Erythroblast (primary cell): ENCODE measurements at places on chromosomes 13 and 19.

DNA sequence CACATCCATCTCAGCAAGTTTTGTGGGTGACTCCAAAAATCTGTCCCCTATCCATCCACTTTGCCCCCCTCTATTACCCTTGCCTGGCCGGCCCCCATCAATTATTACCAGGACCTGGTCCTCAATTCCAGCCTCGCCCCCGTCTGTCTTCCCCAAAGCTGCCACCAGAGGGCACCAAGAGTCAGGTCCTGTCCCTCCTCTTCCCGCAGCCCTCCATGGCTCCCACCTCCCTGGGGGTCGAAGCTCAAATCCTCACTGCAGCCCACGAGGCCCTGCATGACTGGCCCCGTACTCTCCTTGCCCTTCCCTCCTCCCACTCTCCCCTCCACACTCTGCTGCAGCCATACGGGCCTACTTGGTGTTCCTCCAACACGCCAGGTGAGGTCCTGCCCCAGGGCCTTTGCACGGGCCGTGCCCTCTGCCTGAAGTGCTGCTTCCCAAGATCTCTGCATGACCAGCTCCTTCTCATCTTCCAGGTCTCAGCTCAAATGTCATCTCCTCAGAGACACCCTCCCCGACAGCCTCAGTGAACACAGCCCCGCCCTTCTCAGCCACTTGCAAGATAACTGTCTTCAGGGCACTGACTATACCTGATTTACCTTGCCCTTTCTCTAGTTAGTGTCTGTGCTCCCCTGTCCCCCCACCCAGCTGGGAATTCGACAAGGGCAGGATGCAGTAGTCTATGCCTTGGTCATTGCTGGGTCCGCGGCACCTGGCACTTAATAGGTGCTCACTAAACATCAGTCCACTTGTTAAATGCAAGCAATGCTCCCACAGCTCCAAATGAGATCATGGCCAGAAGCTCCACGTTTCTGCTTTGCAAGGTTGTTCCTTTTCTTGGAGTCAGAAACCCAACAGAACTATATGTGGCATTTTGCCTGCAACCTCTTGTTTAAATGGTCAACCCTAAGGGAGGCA is 16.8 kb upstream of the SEMA6B start:
- DNase-seq, result no peak

DNA sequence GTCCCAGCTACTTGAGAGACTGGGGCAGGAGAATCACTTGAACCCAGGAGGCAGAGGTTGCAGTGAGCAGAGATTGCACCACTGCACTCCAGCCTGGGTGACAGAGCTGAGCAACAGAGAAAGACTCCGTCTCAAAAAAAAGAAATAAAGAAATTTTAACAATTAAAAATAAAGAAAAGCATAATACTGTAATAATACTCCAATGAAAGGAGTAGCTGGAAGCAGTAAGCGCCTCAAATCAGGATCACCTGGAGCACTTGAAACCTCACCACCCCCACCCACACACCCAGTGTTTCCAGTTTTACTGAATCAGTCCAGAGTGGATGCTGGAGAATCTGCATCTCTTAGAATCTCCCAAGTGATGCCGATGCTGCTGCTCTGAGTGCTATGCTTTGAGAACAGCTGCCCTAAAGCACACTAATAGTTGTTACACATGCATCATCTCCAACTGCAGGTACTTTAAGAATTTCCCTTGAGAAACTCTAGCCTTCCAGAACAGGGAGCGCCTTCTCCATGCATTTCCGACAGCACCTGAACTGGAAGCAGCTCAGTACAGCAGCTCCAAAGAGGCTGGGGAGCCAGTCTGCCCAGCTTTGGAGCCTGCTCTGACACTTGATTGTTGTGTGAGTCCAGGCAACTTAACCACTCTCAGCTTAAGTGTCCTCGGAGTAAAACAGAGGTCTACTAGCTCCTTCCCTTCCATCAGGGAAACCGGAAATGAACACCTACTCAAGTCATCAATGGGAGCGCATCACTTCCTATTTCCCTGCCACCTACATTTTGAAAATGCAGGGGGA is 2.9 kb downstream of the ABCC4 start:
- DNase-seq, result no peak

GRCh38 chr19:33416307-33417215 is 43.1 kb downstream of the CEBPG start:
- DNase-seq, result peak; percentile 79

- DNase-seq, result no peak
These were observed 9.9 kb downstream of the SLC6A16 start for GRCh38 chr19:49315111-49315510.

DNA sequence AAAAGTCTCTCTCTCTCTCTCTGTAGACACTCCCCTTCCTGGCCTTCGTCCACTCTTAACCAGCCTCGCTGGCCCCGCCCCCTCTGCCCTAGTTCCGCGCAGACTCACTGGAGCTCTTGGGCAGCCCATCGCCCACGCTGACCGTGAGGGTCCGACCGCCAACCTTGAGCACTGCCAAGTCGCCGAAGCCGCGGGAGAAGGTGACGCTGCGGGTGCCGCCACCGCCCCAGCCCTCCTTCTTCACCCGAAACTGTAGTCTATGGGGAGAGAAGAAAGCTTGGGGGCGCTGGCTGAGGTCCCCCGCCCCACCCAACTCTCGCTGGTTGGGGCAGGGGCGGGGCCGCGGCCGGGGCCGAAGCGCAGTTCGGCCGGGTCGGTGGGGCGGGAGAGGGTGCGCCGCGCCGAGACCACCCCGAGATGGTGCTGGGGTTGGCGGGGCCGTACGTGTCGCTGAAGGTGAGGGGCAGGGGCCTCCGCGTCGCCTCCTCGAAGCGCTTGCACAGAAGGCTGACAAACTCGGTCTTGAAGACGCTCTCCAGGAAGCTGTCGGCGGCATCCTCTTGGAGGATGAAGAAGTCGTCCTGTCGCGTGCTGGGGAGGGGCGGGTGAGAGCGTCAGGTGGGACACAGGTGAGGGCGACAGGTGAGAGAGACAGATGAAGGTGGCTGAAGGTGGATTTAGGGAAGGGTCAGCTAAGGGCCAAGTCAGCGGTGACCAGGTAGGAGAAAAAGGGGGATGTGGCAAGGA is 12.6 kb upstream of the ZNF414 start:
- DNase-seq, result no peak

- no peak for DNase-seq
These were observed 718.6 kb downstream of the DACH1 start for GRCh38 chr13:71148396-71148795.

DNA sequence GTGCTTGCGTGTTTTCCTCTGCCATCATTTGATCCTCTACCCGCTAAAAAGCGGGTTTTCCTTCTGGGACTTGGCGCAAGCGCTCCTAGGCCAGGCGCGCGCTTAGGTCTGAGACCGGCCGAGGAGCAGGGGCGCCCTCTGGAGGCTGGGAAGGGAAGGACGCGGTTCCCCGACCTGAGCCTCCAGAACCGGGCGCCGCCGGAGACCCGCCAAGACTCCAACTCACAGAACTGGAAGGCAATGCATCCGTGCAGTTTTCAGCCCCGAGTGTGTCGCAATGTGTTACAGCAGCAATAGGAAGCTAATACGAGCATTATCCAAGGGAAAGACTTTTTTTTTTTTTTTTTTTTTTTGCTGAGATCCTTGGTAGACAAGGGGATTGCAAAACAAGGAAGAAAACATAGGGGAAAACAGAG is 190.9 kb downstream of the COL4A1 start:
- peak; percentile 78 for DNase-seq

DNA sequence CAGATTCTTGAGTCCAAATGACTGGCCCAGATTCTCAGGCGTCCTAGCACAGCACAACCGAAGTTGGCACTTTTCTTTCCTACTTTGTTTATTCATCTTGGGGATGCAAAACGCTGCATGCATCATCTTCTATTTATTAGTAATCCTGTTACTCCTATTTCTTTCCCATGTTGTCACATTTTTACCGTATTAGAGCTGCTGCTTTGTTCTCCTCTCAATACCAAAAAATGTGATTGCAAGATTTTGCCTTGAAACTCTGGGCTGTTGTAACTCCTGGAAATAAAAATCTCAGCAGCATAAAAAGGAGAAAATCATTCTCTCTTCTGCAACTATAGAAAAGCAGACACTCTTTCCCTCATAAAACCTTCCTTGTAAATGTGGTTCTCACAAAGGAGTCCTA is 12.9 kb upstream of the IGSF23 start:
- no peak for DNase-seq

DNA sequence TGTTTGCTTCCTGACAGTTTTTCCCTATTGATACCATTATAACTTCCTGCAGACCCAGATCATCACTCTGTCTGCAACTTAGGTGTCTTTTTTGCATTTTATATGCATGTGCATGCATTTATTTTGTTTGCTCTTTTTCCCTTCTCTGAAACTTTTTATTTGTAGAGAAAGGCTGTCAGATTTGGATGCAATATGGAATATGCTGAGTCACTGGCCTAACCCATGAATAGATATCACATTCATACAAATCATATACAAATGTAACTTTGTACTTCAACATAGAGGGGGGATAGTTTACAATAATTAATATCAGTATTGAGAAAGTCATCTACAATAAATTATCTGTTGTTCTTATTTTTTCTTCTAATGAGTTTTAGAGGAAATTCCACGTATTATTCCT is 1465.0 kb downstream of the EFNB2 start:
- DNase-seq, result no peak

GRCh38 chr19:1069009-1069779 is 2.2 kb downstream of the ARHGAP45 start:
- no peak for DNase-seq
